Globus pallidus (tissue), 1 donor: ENCODE measurements at places on chromosomes 1 and 21.

GRCh38 chr1:119081267-119081666, 59.2 kb downstream of the WARS2 start:
- no peak for DNase-seq

GRCh38 chr1:60149251-60149650, 75.7 kb upstream of the C1orf87 start:
- no peak for DNase-seq

DNA sequence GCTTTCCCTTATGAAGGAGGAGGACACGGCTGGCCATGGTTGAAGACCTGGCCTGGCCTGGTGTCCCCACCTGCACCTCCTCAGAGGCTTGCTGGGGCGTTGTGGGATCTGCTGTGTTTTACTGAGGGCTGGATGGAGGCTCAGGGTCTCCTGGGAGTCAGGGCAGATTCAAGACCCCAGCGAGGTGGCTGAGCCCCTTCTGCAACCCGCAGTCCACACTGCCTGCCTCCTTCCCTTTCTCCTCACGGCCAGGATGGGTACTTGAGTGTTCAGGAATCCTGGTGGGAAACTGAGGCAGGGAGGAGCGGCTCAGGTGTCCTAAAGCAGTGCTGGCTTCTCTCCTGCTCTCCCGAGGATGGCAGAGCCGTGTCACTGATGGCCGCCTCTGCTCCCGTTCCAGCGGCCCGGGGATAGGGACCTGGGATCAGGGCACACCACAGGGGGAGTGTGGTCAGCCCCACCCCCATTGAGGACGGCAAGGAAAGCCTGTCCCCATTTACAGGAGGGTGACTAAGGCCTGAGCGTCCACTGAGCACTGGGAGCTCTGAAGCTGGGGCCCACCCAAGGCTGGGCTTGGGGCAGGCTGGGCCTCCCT, 47.5 kb downstream of the TRPM2 start:
- DNase-seq: no peak

DNA sequence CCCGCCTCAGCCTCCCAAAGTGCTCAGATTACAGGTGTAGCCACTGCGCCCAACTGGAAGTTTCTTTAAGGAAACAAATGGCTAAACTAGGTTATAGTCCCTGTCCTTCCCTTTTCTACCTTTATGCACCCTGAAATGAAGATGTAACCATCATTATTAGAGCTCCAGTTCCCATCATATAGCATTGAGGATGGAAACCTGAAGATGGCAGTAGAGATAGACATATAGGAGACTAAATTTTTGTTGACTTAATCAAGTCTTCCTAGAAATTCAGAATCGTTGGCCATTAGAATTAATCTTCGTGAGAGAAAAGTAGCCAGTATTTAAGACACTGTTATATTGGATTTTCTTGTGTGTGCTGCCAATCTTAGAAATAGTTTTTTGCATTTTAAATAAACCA, 1016.3 kb upstream of the NCAM2 start:
- peak; percentile 3 for DNase-seq

DNA sequence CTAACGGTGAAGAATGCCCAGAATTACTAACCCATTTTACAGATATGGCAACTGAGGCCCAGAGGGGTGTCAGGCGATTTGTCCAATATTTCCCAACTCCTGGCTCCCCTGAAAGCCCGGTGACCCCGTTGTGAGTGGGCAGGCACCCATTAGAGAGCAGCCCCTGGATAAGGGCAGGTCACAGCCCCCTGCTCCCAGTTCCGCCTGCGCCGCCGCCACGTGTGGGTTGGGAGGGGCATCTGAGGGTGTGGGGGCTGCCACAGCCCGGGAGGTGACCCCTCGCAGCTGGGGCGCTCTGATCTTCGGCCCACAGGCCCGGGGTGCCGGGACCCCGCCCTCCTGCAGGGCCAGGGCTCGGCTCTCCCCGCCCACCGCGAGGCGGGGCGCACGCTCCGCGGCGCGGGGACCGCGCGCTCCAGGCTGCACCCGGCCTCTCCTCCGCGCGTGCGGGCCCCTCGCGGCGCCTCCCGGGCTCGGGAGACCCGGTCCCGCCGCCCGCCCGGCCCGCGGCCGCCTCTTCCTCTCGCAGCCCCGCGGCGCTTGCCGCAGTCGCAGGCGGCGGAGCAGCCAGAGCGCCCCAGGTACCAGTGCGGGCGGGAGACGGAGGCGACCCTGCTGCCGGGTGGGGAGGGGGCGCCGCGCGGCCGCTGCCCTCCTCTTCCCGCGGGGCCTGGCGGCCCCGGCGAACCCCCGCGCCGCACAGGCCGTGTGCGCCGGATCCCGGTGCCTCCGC, at the start of gene HTR6:
HTR6 (plus strand) TSS at position 423 of the 733 bp plus-strand sequence. CDS start 879 bp downstream, outside the sequence.
- DNase-seq: no peak

DNA sequence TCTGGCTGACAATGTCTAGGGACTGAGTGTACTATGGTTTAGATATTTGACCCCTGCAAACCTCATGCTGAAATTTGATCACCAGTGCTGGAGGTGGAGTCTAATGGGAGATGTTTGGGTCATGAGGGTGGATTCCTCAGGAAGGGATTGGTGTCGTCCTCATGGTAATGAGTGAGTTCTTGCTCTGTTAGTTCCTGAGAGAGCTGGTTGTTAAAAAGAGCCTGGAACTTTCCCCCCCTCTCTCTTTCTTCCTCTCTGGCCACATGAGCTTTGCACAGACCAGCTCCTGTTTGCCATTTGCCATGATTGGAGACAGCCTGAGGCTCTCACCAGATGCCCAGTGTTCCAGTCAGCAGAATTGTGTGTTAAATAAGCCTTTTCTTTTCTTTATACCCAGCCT, 36.6 kb upstream of the CNIH3 start:
- no peak for DNase-seq

- no peak for DNase-seq
These were observed 552.1 kb downstream of the LMO4 start for GRCh38 chr1:87880764-87881163.

DNA sequence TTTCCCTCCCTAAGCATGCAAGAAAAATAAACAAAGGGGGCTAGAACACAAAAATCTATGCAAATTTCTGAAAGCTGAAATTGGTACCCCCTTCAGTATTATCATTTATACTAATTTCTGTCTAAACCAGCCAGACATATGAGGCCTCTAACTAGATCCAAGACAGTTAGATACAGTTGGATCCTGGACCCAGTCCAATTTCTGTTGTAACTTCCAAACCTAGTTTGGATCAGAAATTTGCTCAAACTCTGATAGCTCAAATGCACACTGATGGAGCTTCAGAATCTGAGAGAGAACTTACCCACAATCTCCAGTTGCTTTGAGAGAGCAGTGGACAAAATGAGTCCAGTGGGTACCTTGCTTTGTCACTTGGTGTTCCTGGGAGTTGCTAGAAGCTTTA, 11.9 kb downstream of the CEP350 start:
- DNase-seq: no peak

DNA sequence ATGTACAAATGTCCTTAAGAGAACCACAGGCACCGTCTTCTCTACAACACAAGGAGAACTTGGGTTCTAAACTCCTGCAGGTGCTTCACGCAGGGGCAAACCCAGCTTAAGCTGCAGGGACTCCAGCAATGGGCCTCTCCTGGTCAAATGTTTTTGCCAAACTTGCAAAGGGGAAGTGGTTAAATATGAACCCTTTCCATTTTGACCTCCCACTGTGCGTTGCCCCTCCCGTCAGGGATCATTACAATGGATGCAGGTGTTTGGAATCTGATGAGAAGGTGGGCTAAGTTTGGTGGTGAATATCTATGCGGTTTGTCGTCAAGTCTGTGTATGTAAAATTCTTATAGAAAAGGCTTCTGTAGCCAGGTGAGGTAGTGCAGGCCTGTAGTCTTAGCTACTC, 29.1 kb upstream of the SLC25A33 start:
- DNase-seq: no peak
